Ammon's horn (tissue), 1 donor: ENCODE measurements at places on chromosomes 16 and 17.

DNA sequence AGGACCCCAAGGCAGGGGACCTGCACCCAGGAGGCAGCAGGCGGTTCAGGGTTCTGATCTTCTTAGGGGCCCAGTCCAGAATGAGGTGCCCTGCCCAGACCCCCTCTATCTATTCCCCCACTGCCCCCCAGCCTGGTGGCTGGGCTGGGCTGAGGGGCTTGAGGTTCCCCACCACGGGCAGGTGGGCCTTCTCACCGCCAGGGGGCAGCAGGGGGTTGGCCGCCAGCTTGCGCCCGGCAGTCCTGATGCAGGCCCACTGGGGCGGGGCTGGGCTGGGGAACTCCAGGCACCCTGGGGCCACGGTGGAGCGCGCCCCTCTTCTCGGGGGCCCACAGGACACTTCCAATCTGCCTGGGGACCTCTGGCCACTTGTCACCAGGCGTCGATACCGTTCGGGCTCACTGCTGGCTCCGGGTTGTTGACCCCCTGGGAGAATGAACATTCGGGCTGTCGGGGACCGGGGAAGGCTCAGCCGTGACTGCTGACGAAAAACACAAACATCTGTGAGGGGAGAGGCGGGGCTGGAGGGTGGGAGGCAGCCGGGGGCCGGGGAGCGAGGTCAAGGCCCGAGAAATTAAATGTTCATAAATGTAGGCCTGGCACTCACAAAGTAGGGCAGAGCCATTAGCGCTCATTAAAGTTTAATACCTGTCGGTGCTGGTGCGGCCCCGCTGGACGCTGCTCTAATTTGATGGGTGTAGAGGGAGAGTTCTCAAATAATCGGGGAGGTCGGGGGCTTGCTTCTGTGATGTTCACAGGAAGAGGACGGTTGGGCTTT, 219.3 kb upstream of the GSE1 start:
- no peak for DNase-seq

DNA sequence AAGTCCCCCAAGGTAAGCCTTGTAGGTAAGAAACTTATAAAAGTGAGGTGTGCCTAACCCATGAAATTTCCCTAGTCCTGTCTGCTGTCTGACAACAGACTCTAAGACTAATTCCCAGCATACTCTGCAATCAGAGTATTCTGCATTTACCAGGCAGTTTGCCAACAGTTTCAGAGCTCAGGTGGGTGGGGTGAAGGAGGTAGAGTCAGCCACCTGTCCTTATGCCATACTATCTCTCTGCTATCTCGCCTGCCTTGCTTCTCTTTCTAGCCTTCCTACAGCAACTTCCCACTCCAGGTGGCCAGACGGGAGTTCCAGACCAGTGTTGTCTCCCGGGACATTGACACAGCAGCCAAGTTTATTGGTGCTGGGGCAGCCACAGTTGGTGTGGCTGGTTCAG, 2.3 kb downstream of the ATP5MC1 start:
- DNase-seq = no peak

DNA sequence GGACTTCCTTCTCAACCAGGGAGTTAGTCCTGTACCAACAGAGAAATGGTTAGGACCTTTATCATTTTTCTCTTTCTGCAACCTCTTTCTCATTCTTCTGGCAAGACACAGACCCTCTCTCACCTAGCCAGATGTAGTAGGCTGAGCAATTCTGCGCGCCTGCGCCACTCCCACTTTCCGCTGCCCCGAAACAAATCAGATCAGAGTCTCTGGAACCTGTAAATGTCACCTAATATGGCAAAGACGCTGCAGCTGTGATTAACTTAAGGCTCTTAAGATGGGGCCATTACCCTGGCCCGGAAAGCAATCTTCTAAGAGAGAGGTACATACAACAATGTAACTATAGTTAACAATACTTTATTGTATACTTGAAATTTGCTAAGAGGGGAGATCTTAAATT, 94.3 kb upstream of the ASIC2 start:
- DNase-seq = no peak

DNA sequence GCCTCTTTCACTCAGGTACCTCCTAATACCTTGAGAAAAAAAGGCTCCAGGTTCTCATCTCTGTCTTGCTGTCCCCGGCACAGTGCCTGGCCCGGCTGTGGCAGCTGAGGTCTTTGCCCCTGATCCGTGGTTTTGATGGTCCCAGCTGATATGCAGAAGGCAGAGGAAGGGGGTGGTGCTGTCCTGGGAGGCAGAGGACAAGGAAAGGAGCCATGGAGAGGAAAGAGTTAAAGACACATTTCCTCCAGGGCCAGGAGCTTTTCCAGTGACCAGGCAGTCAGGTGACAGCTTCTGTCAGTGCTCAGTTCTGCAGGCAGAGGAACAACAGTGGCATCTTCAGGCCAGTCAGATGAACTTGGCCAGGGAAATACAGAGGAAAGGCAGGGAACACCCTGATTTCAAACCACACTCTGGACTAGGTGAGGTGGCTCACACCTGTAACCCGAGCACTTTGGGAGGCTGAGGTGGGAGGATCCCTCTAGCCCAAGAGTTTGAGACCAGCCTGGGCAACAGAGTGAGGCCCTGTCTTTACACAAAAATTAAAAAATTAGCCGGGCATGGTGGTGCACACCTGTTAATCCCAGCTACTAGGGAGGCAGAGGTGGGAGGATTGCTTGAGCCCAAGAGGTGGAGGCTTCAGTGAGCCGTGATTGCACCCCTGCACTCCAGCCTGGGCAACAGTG, 3.3 kb upstream of the COG1 start:
- DNase-seq = peak; percentile 80

GRCh38 chr16:81841722-81842121, 62.6 kb downstream of the PLCG2 start:
- no peak for DNase-seq

DNA sequence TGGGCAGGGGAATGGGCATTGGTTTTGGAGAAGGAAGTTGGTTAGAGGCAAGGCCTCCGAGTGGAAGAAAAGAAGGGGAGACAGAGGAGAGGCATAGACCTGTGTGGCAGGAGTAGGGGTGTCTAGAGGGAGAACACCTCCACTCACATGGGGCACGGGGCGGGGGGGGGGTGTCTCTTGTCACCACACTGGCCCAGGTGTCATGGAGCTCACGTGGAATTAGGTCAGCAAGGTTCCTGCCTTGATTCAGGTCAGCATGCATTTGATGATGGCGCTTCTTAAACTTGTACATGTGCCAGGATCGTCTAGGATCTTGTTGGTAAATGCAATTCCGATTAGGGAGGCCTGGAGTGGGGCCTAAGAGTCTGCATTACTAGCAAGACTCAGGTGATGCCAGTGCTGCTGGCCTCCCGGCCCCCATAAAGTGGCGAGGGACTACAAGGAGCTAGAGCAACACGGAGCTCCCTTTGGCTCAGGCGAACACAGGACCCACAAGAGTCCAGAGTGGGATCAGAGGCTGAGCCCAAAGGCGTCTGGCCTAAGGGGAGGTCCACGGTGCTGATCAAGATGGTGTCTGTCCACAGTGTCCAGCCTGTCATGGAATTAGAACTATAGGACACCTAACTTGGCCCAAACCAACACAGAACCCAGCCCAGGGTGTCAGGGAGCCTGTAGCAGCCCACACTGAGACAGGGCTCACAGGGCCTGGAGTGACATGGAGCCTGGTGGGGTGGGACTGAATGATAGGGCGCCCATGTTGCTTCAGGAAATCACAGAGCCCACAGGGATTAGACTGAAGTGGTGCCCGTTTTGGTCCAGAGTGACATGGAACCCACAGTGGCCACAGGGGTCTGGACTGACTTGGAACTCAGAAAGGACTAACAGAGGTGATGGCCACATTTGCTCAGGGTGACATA, 16.7 kb downstream of the EPOP start:
- DNase-seq = no peak

GRCh38 chr16:11757671-11758545, 15.3 kb upstream of the TXNDC11 start:
- DNase-seq = no peak

DNA sequence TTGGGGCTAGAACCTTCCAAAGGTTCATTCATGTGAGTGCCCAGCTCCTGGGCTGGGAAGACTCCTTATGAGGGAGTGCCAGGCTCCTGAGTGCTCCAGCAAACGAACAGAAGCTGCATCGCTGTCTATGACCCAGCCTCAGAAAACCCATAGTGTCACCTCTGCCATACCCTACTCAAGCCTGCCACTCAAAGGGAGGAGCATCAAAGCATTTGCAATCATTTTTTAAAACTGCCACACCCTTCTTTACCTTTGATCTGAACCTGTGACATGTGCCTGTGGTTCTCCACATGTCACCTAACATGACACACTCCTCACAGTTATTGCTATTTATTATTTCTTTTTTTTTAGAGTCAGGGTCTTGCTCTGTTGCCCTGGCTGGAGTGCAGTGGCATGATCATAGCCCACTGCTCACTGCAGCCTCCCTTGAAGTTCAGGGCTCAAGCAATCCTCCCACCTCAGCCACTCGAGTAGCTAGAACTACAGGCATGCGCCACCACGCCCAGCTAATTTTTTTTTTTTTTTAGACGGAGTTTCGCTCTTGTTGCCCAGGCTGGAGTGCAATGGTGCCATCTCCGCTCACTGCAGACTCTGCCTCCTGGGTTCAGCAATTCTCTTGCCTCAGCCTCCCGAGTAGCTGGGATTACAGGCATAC, 7.3 kb upstream of the KDM8 start:
- DNase-seq = no peak

GRCh38 chr17:82794781-82795482, 43.1 kb downstream of the TBCD start:
- DNase-seq = no peak

DNA sequence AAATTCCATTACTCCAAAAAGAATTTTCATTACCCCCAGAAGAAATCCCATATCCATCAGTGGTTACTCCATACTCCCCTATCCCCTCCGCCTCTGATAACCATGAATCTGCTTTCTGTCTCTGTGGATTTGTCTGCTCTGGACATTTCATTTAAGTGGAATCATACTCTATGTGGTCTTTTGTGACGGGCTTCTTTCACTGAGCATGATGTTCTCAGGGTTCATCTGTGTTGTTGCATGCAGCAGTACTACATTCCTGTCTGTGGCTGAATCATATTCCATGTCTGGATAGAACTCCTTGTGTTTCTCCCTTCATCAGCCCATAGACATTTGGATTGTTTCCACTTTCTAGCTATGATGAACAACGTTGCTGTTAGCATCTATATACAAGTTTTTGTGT, 59.5 kb upstream of the IRX3 start:
- DNase-seq = no peak

DNA sequence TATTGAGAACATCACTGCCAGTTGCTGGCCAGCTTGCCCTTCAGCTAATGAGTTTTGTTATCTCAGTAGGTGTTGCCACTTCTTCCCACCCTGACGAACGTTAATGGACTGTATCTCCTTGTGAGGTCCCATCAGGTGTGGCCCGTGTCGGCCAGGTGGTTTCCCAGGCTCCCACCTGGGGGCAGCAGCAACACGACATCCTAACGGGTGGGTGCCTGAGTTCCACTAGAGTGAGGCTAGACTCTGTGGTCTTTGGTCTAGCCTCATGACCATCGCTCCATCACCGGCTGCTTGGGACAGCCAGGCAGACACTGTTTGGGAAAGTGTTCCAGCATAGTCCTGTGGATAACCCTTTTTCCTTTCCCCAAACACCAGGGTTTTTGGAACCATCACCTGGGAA, 45.6 kb upstream of the LCMT1 start:
- DNase-seq = no peak

DNA sequence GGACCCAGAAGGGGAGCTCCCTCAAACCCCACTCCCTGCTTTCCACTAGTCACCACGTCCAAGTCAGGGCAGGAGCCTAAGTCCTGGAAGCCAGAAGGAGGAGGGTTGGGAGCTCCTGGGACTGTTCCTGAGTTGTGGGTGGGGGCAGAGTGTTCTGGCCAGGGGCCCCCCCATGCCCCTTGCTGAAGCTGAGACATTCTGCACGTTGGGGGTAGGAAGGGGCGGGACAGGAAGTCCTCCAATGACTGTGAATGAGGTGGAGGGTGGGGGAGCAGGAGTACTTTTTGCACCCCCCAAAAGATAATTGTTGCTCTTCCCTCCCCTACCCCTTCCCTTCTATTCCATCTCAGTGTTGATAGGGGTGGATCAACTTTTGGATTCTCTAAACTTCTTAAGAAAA, 21.4 kb upstream of the C17orf113 start:
- DNase-seq = no peak

DNA sequence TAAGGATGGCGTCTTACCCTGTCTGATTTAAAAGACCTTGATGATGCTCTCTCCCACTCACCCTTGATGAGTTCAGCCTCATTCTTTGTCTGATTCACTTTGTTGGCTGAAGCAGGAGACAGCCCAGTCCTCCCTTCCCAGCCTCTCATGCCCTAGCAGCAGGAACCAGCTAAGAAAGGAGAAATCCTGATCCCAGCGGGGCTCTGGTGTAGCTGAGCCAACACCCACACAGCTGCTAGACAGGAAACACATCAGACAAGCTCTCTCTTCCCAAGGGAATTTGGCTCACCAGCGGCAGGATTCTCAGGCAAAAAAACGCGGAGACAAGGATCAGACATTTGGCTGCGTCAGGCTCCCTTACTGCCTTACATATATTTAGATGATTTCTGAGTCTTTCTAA, 211.5 kb downstream of the CDH11 start:
- peak; percentile 15 for DNase-seq

DNA sequence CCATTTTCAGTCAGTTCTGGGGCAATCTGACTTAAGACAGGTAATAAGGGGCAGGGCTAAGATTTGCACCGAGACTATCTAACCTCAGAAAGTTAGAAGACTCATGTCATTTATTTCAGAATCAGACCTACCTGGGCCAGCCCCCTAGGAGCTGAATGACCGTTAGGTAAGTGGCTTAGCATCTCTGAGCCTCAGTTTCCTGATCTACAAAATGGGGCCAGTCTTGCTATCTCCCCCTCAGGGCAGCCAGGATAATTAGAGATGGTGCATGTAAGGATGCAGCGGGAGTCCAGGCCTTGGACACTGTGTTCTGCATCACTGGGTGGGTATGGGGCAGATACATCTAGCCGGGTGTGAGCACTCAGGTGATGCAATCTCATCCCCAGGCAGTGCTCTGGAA, 10.4 kb upstream of the METTL22 start:
- no peak for DNase-seq

GRCh38 chr16:85470873-85471272, 142.2 kb upstream of the GSE1 start:
- no peak for DNase-seq

- DNase-seq = no peak
These were observed 3.1 kb downstream of the ITGB4 start for GRCh38 chr17:75724016-75725003.

DNA sequence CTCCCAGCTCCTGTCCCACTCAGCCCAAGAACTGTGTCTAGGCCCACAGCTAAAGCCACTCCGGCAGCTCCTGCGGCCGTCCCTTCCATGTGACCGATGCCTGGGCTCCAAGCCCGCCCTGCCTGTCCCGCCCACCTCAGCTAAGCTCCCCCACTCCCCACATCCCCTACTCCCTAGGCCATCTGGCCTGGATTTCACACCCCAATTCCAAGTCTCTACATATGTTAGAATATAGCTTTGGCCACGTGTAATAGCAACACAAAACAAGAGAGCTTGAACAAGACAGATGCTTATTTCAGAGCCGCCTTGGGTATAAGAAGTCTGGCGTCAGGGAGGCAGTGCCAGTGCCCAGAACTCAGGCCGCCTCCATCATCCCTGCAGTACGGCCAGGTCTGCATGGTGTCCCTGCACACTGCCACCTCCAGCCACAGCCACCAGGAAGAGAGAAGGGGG, 30.0 kb upstream of the USP22 start:
- peak; percentile 61 for DNase-seq
